ENCODE measurements at places on chromosomes 13 and 19. TPM values are rescaled to one million over a fixed set of nuclear protein-coding genes. Genes with fewer than 3 reads are reported as not detected.

NAXD gene
- total RNA-seq, result 14.8 TPM

NALCN gene
- total RNA-seq, result 3.1 TPM

FFAR2 gene
- total RNA-seq, result not detected

EDNRB gene
- total RNA-seq, result 23.3 TPM

ZNF829 gene
- total RNA-seq, result 5.2 TPM

VSTM2B gene
- not detected for total RNA-seq

EMC10 gene
- total RNA-seq, result 22.8 TPM

C13orf42 gene
- total RNA-seq, result not detected

- DNase-seq, result no peak
These were observed 35.3 kb downstream of the DACH1 start for GRCh38 chr13:71831716-71832115.

DNA sequence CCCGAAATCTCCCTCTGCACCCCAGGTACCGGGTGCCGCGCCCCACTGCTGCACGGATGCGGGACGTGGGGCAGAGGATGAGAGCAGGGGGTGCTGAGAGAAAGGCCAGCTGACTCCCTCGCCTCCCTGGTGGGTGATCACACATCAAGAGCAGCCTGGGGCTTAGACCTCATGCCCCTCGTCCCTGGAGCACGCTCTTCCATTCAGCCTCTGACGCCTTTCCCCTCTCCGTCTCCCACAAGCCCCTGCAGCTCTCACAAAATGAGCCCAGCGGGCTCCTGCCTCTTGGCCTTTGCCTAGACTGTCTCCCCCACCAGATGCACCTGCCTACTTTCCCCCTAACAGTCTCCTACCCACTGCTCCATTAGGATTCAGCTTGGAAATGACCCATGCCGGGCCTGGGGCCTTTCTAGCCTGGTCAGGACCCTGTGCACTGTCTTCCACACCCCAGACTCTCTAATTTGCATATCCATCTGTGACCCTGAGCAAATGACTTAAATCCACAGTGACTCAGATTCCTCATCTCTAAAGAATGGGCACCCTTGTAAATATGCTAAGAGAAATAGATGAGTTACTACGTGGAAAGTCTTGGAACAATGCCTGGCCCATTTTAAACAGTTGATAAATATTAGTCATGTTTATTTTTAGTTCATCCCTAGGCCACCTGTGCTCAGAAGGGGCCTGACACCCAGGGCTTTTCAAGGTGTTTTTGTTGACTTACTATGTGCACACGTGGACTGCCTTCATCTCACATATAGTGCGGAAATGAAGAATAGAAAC, 582 bp upstream of the PTPRH start:
- DNase-seq, result peak; percentile 96

DNA sequence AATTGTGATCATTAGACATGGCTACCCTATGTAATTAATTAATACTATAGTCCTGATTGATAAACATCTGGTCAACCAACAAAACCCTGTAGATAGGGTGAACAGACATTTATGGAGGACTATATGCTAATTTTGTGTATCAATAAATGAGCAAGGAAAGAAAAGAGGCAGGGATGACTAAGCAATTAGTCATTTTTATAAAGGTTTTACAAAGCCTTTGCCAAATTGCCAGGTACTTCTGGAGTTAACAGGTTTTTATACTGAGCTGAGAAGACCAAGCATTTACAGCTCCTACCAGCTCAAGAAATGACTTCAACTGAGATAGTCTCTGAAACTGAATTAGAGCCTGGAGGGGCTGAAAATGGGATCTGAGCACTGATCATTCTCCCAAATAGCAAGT, 186.8 kb upstream of the PRR20A start:
- no peak for DNase-seq

DNA sequence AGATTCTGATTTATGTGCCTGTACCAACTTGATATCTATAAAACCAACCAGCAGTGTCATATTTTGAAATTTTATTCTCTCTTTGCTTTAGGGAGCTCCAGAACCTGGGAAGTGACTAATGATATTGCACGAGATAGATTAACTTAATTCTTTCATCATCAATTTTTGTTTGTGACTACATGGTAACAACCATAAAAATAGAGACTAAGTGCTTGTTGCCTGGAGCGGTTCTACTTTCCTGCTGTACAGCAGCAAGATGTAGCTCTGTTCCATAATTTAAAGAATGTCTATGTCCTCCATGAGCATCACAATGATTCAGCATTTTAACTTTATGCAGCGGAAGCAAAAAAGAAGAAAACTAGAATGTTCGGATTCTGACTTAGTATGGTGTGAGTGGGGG, 275.6 kb downstream of the KLF5 start:
- no peak for DNase-seq

GRCh38 chr19:13838435-13839129, 38.4 kb upstream of the NANOS3 start:
- no peak for DNase-seq
